CD4-positive, alpha-beta T cell treated with Interleukin-4 for 1 hour (primary cell): ENCODE measurements at places on chromosomes 5 and 9.

DNA sequence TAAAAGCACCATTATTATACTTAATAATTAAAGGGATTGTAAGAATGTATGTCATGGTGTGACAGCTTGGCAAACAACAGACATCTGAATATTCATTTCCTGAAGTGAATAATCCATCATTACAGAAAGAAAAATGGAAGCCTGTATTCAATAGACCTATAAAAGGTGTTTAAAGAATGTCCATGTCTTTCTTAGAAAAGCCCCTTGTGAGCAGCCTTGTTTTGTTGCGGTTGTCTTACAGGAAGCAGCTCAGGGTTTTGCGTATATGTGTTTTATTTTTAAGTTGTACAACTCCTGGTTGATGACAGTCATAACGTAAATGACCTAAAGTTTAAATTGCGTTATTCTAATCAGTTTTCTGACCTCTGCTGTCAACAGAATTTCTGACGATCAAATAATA, 53.8 kb downstream of the CAST start:
- DNase-seq = peak; percentile 58

GRCh38 chr9:86749161-86749893, 198.0 kb downstream of the GAS1 start:
- DNase-seq = no peak

- DNase-seq = no peak
Measured at GRCh38 chr9:112670991-112671625, 46.8 kb downstream of the INIP start.

- DNase-seq = no peak
Measured at GRCh38 chr5:168217497-168217896, 73.9 kb upstream of the WWC1 start.

GRCh38 chr5:167902298-167902697, 389.1 kb upstream of the WWC1 start:
- no peak for DNase-seq

DNA sequence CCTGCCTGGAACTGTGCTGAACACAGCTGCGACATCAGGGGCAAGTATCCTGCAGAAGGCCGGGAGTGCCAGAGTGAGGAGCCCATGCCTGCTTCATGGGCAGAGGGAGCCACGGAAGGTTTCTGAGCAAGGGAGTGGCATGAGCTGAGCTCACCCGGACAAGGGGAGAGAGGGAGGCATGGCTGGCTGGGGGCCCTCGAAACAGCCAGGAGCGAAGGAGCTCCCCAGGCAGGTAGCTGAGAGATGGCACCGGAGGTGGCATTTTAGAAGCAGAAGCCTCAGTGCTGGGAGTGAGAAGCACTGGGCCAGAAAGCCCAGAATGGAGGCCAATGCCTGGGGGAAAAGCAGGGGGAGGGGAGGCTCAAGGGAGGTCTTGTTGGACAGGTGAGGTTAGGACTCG, 56.9 kb upstream of the SARDH start:
- DNase-seq = no peak

DNA sequence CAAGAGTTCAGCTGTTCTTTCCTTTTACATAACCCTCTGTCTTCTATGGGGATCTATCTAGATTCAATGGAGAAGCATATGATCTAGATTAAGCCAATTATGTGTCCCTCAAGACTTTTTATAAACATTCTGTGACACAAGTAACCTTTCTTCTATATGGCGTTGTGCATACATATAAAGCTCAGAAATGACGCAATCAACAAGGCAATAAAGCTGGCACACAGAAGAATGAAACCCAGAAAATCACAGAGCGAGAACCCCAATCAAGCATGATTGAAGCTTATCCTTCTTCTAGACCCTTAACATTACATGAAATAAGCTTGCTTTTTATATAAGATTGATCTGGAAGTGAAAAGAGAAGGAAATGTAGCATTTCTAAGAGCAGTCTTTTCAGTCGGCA, 178.9 kb downstream of the DMRTA1 start:
- no peak for DNase-seq

- DNase-seq = no peak
Measured at GRCh38 chr5:68033961-68034571, 181.5 kb upstream of the PIK3R1 start.

DNA sequence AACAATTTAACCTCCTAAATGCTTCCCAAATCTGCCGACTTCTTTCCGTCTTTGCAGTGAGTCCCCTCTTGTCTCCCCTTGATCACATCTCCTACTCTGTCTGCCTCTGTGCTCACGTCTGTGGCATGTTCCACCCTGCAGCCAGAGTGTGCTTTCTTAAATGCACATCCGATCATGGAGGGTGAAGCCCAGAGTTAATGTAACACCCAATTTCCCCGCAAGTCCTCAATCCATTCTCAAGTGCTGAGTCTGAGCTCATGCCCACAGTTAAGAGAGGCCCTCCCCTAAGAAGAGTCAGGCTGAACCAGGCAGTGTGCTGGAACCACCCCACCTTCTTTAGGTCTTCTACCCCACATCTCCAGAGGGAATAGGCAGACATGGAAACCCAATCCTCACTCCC, 164.8 kb downstream of the EPB41L4A start:
- DNase-seq = no peak

GRCh38 chr5:8628521-8628920, 759.6 kb downstream of the MTRR start:
- DNase-seq = no peak

DNA sequence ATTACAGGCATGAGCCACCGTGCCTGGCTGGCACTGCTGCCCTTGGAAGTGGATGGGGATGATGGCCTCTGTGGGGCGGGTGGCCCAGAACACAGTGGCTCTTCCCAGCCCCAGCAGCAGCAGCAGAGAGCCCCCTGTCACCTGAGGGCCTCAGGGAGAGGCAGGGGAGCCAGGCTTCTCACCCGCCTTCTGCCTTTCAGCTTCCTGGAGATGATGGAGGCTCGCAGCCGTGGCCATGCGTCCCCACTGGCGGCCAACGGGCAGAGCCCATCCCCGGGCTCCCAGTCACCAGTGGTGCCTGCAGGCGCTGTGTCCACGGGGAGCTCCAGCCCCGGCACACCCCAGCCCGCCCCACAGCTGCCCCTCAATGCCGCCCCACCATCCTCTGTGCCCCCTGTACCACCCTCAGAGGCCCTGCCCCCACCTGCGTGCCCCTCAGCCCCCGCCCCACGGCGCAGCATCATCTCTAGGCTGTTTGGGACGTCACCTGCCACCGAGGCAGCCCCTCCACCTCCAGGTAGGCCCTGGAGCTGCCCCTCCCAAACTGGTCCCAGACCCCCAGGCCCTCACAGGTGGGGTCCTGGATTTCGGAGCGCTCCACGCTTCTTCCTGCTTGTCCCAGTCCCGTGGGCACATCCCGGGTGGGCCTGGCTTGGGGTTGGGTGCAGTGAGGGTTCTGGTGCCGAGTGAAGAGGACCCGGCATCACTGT, 5.0 kb upstream of the AJM1 start:
- no peak for DNase-seq

DNA sequence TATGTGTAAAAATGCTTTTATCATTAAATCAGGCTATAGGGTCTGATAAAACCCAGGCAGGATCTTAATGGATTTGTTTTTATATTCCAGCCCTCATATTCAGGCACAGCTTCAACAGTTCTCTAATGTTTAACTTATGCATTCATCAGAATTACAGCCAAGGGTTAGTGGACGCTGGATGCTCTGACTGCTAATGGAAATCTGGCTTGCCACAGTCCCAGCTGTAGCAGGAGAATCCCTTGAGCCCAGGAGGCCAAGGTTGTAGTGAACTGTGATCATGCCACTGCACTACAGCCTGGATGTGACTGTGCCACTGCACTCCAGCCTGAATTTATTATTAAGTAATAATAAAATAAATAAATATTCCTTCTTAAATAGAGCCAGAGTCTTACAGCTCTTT, 98.0 kb downstream of the SLC25A46 start:
- DNase-seq = no peak

DNA sequence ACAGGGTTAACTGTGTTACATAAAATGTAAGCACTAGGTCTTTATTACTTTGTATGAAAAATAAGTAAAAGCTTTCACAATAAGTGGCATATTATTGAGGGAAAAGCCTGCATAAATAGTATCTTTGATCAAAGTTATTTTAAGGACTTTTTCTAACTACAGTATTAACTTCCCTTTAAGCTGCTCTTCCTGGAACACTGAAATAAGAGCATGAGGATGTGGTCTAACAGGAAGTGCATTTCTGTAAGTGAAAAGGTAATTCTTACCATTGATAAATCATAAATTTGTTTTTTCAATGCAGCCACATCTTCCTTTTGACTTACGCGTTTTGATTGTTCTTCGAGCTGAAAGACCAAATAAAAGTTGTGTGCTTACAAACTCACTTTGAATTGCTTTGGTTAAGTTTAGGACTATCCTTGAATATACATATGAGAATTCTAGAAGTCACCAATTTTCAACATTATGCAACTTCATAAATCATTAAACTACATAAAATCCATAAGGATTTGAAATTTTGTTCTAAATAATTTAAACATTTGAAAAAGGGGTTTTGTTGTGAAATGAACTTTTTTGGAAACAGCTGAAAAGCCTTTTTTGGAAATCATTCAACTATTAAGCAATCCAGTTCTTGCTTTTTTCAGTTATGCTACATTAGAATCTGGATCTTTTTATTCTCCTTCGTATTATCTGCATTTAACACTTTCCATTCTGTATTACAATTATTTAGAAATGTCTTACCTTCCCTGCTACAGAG, 50.6 kb downstream of the RASEF start:
- no peak for DNase-seq

DNA sequence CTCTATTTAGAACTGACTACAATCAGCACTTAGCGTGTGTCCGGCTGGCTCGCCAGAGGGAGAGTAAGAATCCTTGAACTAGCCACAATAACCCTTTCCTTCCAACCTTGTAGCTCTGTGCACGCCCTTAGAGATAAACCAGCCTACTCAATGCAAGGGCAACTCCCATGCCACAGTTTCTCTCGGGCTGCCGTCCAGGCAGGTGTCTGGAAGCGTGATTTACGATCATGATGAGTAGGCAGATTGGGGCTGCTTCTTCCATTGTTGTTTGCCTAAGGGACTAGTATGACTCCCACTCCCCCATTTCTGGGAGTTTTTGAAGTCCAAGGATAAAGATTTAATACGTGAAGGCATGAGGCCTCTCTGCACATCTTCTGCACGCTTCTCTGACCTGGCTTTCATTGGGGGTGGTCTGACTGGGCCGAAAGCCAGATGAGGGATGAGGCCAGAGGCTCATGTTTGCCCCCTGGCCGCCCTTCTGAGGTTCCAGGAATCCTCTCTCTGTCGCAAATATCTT, 134.0 kb upstream of the MYO10 start:
- no peak for DNase-seq

DNA sequence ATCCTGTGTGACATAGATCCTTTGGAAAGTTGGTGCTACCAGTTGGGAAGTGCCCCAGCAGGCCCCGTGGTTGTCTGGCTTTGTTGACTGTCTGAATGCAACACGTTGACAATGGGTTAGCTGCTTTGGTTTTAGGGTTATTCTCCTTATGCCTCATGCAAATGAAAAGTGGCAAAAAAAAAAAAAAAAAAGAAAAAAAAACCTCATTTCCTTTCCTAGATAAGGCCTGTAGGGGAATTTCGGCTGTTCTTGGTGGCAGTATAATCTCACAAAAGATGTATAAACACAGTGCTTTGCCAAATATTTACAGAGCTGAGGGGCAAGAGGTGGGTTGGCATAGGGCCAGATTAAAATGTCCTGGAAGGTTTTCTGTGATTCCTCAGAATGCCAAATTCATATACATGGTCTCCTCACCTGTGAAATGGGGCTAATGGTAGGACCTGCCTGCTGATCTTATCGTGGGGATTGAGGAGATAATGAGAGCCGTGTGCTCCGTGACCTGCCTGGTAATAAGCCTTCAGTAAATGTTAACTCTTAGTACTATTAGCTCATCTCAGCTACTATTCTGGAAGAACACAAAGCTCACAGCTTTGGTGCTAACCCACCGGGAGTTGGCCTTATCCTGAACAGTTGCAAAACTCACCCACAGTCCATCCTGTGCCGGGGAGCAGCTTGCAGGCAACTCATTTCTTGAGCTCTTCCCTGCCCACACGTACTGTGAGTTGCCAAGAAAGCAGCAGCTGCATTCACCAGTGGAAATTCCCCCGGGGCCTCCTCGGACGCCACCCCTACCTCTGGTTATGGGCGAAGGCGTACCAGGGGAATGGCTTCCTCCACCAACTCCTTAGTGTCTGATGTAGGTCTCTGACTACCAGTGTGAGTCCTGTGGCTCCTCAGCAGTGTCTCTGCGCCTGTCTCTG, 220.3 kb downstream of the NR3C1 start:
- peak; percentile 55 for DNase-seq

DNA sequence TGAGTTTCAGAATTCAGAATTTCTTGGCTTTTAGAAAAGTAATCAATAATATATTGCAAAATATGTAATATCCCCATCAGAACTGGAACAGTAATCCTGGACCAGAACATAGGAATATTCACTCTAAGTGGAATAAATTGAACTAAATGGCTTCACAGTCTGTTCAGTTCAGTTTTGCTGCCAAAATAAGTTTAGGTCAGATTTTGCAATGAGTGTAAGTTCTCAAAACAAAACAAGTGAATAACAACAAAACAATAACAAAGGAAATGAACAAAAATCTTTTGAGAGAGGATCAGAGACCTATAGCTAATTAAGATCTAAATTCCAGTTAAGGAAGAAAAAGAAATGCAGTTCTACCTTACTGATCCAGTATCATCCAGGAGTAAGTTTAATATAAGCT, 9.3 kb downstream of the PTGER4 start:
- no peak for DNase-seq

- no peak for DNase-seq
Measured at GRCh38 chr9:103301051-103301450, 305.9 kb downstream of the CYLC2 start.

GRCh38 chr9:97880336-97880735, 27.3 kb downstream of the FOXE1 start:
- DNase-seq = no peak

DNA sequence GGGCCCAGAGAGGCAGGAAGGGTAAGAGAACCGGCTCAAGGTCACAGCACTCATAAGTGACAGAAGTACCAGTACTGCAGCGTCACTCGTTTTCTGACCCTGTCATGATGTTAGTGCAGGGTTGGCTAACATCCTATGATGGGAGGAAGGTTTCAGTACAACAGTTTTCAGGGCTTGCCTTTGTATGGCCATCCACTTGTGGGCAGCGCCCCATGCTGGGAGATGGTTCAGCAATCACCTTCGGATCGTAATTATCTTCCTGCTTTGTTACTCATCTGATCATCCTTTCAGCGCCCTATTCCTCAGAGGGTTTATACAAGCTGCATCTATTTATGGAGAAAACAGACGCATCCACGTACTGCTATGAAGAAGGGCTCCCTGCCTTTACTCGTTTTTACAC, 2.4 kb downstream of the MAP1B start:
- no peak for DNase-seq

GRCh38 chr5:135069016-135069770, 35.2 kb upstream of the PITX1 start:
- no peak for DNase-seq

- no peak for DNase-seq
Measured at GRCh38 chr5:144356489-144356888, 185.8 kb downstream of the KCTD16 start.

DNA sequence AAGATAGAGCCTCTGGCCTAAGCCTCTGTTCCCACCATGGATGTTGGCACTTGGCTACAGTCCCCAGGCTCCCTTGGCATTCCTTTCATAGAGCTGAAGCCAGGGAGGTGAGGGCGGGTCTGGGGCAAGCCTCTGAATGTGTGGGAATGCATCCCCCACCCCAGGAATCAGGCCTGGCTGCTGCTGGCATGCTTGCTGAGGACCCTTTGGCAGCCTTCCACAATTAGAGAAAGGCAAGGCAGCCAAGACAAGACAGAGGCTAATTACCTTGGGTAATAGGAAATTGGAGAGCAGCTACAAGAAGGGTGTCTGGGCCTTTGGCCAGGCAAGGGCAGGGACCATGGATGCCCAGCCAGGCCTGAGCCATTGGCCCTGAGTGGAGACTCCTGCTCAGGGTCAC, 204.4 kb upstream of the TRIM32 start:
- no peak for DNase-seq

GRCh38 chr9:109181284-109181683, 14.2 kb upstream of the FRRS1L start:
- DNase-seq = peak; percentile 21
